ENCODE measurements at places on chromosomes 16 and 17.
A peak's percentile ranks its signal among the peaks of the same experiment; 100 is the strongest.

- H3K4me3 ChIP-seq: no peak overlapping the region
- no peaks in the 10 kb centered on the region for H3K27me3 ChIP-seq
- no peak overlapping the region for H3K27ac ChIP-seq
- no peaks in the 10 kb centered on the region for H3K4me1 ChIP-seq
- no peaks in the 10 kb centered on the region for H3K36me3 ChIP-seq
- DNase-seq: no peak
Measured at GRCh38 chr17:75542728-75543336, 17.3 kb downstream of the LLGL2 start.

DNA sequence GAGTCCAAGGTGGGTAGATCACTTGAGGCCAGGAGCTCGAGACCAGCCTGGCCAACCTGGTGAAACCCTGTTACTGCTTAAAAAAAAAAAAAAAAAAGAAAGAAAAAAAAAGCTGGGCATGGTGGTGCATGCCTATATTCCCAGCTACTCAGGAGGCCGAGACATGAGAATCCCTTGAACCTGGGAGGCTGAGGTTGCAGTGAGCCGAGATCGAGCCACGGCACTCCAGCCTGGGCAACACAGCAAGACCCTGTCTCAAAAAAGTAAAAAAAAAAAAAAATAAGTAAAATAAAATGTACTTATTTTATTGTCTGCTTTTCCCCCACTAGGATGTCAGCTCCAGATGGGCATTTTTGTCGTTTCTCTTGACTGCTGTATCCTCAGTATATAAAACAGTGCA, 107.7 kb downstream of the ABCC1 start:
- H3K36me3 ChIP-seq: peaks cover 4% of the 10 kb centered on the region
- H3K4me1 ChIP-seq: no peaks in the 10 kb centered on the region
- DNase-seq: no peak
- no peaks in the 10 kb centered on the region for H3K27me3 ChIP-seq
- no peak overlapping the region for H3K27ac ChIP-seq

DNA sequence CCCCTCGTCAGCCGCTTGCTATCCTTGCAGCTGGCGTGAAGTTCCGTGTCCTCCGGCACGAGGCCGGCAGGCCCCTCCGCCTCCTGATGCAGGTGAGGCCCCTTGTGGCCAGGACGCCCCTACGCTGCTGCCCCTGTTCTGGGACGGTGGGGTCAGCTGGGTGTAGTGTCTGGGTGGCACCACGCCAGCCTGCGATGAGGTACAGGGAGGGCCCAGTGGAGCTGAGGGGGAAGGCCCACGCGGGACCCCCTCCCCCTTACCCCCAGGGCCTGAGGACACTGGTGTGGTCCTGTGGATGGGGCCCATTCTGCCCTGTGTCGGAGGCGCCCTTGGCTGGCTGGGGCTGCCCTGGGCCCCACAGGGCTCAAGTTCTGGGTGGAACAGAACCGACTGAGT, 7.7 kb upstream of the RAB40C start:
- no peaks in the 10 kb centered on the region for H3K4me1 ChIP-seq
- no peak overlapping the region for H3K4me3 ChIP-seq
- no peaks in the 10 kb centered on the region for H3K36me3 ChIP-seq
- no peak overlapping the region for H3K27ac ChIP-seq
- no peaks in the 10 kb centered on the region for H3K27me3 ChIP-seq

- H3K27me3 ChIP-seq: no peaks in the 10 kb centered on the region
- H3K36me3 ChIP-seq: no peaks in the 10 kb centered on the region
- no peaks in the 10 kb centered on the region for H3K4me1 ChIP-seq
- no peak overlapping the region for H3K4me3 ChIP-seq
- no peak overlapping the region for H3K27ac ChIP-seq
Measured at GRCh38 chr17:72702136-72702735, 390.3 kb downstream of the SLC39A11 start.

DNA sequence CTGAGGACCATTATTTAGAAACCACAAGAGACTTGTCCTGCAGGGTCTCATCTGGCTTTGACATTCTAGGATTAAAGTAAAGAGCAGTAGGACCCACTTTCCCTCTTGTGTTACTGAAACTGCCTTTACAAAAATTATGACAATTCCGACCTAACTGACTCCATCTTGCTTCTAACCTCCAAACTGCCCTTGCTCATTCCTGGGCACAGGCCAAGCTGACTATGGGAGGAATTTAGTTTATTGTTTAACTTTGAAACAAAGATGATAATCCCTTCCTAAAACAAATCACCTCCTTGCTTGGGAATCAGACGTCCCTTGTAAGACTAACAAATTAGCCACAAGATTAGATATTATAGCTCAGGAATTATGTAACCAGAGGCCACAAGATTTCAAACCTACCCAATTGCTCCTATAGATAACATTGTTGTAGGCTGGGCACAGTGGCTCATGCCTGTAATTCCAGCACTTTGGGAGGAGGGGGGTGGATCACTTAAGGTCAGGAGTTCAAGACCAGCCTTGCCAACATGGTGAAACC, 87.0 kb upstream of the FBXO47 start:
- no peaks in the 10 kb centered on the region for H3K27me3 ChIP-seq
- H3K27ac ChIP-seq: no peak overlapping the region
- H3K4me3 ChIP-seq: no peak overlapping the region

- no peak overlapping the region for H3K27ac ChIP-seq
- H3K4me1 ChIP-seq: no peaks in the 10 kb centered on the region
- peak overlapping the region; percentile 64 for H3K4me3 ChIP-seq
- H3K27me3 ChIP-seq: peaks cover 3% of the 10 kb centered on the region
- peak; percentile 88 for DNase-seq
- no peaks in the 10 kb centered on the region for H3K36me3 ChIP-seq
Measured at GRCh38 chr16:31472709-31473203, 804 bp downstream of the TGFB1I1 start.

DNA sequence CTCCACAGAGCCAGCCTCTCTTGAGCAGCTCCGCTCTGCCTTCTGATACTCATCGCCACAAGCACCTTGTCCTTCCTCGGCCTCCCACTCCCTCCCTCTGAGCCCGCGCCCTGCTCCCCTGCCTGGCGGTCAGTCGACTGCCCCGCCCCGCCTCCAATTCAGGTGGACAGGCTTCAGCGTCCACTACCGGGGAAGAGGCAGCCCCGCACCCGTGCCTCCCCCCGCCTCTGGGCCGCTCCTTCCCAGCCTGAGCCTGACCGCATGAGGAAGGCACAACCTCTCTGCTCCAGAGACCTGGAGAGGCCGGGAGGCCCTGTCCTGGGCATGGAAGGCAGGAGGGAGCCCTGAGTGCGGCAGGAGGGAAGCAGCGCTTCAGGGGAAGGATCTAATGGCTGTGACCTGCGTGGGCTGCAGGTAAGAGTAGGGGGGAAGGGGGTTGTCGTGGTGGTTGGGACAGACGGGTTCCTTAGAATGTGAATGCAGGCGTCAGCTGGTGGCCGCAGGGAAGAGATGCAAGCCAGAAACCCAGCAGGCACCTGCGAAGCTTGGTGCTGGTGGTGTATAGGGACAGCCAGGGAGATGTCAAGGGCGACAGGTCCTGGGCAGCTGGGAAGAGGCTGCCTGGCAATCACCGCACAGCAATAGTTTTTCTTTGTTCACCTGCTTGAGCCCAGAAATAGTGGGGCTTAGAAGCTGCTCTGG, 3.0 kb upstream of the SLC6A4 start:
- H3K4me3 ChIP-seq: no peak overlapping the region
- no peaks in the 10 kb centered on the region for H3K4me1 ChIP-seq
- no peak overlapping the region for H3K27ac ChIP-seq
- peaks cover 34% of the 10 kb centered on the region for H3K27me3 ChIP-seq

DNA sequence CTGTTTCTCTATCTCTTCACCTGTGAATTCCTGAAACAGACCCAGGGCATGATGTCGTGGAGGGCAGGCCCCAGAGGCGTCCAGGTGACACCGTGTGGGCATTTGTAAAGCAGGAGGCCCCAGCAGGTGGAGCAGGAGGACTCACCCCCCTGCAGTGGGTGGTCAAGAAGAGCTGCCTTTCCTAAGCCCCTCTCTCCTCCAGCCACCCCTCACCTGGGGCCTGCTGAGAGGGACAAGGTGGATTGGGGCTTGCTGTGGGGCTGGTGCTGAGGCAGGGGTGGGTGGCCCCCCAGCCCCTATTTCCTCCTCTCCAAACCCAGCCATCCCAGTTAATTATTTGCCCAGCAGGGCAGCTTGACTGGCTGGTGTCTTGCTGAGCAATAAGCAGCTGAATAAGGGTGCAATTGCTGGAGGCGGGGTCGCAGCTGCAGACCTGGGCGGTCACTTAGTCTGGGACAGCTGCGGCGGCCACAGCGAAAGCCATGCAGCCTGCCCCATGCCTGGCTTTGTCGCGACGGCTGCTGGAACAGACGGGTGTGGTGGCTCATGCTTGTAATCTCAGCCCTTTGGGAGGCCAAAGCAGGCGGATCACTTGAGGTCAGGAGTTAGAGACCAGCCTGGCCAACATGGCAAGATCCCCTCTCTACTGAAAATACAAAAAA, 56.4 kb downstream of the JPH3 start:
- no peak overlapping the region for H3K27ac ChIP-seq
- no peak overlapping the region for H3K4me3 ChIP-seq
- H3K36me3 ChIP-seq: no peaks in the 10 kb centered on the region
- H3K27me3 ChIP-seq: no peaks in the 10 kb centered on the region

DNA sequence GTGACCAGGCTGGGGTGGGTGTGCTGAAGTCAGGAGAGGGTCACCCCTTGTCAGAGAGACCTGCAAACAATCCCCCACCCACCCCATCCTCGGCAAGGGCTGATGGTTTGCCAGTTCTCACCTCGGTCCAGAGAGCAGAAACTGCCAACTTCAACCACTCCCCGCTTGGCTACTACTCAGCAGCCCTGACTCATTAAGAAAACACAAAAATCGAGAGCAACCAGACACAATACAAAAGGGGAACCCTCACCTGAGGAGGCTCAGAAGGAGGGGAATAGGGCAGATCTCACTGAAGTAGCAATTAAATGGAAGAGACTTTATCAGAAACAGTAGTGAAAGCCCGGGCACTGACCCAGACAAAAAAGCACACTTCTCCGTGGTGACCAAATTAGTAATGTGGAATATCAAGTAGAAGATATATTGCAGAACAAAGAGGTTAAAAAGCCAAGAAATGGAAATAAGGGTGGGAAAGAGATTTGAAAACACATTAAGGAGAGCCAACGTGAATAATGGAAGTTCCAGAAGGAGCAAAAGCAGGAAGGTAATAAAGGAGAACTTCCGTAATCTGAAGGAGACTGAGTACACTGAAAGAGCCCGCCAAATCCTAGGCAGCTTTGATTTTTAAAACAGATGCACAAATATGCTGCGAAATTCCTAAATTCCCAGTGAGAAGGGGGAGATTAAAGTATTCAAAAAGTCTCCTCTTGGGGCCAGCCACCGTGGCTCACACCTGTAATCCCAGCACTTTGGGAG, 23.6 kb downstream of the CENPV start:
- no peak overlapping the region for H3K27ac ChIP-seq
- DNase-seq: no peak

DNA sequence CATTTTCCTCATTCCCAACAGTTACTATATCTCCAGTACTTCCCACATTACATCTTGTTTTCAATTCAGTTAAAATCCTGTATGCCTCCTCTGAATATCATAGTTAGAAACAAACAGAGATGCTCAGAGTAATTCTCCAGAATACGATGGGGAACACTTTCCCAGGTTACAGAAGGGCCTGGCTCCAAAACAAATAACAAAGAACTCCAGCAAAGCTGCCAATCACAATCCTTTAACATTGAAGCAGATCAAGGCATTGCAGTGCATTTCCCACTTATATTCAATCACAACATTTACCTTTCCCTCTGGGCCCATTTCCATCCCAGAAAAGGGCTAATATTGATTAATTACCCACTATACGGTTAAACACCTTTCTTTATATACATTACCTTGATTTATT, 29.4 kb upstream of the PMFBP1 start:
- peaks cover 1% of the 10 kb centered on the region for H3K4me1 ChIP-seq
- DNase-seq: no peak
- H3K4me3 ChIP-seq: no peak overlapping the region
- H3K27ac ChIP-seq: no peak overlapping the region

DNA sequence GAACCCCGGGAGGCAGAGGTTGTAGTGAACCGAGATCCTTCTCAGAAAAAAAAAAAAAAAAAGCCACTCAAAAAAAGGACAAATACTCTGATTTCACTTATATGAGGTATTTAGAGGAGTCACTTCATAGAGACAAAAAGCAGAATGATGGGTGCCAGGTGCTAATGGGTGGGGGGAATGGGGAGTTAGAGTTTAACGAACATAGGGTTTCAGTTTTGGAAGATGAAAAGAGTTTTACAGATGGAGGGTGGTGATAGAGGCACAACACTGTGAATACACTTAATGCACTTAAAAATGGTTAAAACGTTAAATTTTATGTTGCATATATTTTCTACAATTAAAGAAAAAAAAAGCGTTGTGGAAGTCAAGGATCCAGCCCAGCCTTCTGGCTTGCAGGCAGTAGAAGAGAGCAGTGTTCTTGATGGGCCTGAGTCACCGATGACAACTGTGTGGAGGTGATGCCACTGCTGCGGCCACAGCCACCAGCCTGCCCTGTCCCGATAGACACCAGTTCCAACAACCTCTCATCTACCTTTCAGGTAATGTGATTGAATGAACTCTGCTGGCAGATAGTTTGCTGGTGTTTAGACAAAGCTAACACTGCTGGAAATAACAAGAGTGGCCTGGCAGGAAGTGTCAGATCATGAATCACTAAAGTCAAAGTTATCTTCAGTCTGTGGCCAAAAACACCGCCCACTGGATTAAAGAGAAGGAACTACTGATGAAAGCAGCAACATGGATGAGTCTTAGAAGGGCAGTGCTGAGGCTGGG, 49.9 kb upstream of the COX10 start:
- H3K4me1 ChIP-seq: no peaks in the 10 kb centered on the region
- no peak overlapping the region for H3K4me3 ChIP-seq

GRCh38 chr17:81685108-81685507, 1.3 kb downstream of the HGS start:
- peaks cover 6% of the 10 kb centered on the region for H3K36me3 ChIP-seq
- no peak overlapping the region for H3K4me3 ChIP-seq
- H3K4me1 ChIP-seq: peaks cover 3% of the 10 kb centered on the region
- H3K27me3 ChIP-seq: no peaks in the 10 kb centered on the region

DNA sequence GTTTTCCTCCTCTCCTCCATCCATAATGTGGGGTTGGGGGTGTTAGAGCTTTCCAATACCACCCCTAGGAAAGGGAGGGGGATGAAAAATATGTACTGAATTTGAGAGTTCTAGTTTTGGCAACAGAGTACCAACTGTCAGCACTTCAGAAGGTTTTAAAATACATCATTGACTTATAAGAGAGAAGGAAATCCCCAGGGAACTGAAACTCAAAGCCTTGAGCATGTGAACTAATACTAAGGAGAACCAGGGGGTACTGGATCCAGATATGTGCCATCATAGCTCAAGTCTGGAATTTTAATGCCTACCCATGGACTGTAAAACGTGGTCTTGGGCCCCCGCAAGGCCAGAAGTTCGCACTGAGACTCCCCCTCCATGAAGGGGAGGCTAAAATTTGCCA, 15.8 kb downstream of the CACNG5 start:
- H3K36me3 ChIP-seq: no peaks in the 10 kb centered on the region
- DNase-seq: no peak
- no peaks in the 10 kb centered on the region for H3K27me3 ChIP-seq
- no peak overlapping the region for H3K27ac ChIP-seq
- no peaks in the 10 kb centered on the region for H3K4me1 ChIP-seq

Data from mesendoderm (in vitro differentiated cells).